A549 treated with GW870086 at 1 μM for 4 hours (cell line): ENCODE measurements at places on chromosomes 7 and 10. TPM values are rescaled to one million over a fixed set of nuclear protein-coding genes. Genes with fewer than 3 reads are reported as not detected.

Gene PDZD8
- total RNA-seq = 19.3 to 32.0 TPM (median 28.8 TPM) in 5 replicates

Gene PNLIP
- not detected in 5 replicates for total RNA-seq

Gene CPEB3
- 0.31 to 0.44 TPM (median 0.38 TPM) in 5 replicates for total RNA-seq

Gene DNAJB6
- 81.0 to 134 TPM (median 103 TPM) in 5 replicates for total RNA-seq

Gene TPK1
- total RNA-seq = 2.1 to 3.9 TPM (median 3.6 TPM) in 5 replicates

Gene SPDYE18
- 0.13 TPM in 1 of 5 replicates, not detected in the others for total RNA-seq

Gene HKDC1
- total RNA-seq = 10.1 to 16.1 TPM (median 11.6 TPM) in 5 replicates

Gene SPDYE16
- total RNA-seq = not detected in 5 replicates

Gene GBX1
- 0.26 TPM in 1 of 5 replicates, not detected in the others for total RNA-seq

Gene SLC29A4
- total RNA-seq = 8.9 to 17.5 TPM (median 13.5 TPM) in 5 replicates

Gene ETV1
- total RNA-seq = 1.8 to 3.4 TPM (median 2.3 TPM) in 5 replicates

Gene CPN1
- total RNA-seq = 0.08 to 0.42 TPM (median 0.20 TPM) in 5 replicates

Gene RBM20
- total RNA-seq = 2.6 to 3.4 TPM (median 2.7 TPM) in 5 replicates

Gene ABCC2
- total RNA-seq = 126 to 164 TPM (median 138 TPM) in 5 replicates

Gene SPDYE3
- total RNA-seq = not detected in 5 replicates

Gene PDE6C
- total RNA-seq = not detected in 5 replicates

Gene CYP26C1
- not detected in 5 replicates for total RNA-seq

Gene UNCX
- total RNA-seq = not detected in 5 replicates

Gene SPDYE9
- total RNA-seq = not detected in 5 replicates

Gene HHEX
- total RNA-seq = 12.0 to 13.9 TPM (median 12.4 TPM) in 5 replicates
